ENCODE measurements at places on chromosomes 1 and 21.

DNA sequence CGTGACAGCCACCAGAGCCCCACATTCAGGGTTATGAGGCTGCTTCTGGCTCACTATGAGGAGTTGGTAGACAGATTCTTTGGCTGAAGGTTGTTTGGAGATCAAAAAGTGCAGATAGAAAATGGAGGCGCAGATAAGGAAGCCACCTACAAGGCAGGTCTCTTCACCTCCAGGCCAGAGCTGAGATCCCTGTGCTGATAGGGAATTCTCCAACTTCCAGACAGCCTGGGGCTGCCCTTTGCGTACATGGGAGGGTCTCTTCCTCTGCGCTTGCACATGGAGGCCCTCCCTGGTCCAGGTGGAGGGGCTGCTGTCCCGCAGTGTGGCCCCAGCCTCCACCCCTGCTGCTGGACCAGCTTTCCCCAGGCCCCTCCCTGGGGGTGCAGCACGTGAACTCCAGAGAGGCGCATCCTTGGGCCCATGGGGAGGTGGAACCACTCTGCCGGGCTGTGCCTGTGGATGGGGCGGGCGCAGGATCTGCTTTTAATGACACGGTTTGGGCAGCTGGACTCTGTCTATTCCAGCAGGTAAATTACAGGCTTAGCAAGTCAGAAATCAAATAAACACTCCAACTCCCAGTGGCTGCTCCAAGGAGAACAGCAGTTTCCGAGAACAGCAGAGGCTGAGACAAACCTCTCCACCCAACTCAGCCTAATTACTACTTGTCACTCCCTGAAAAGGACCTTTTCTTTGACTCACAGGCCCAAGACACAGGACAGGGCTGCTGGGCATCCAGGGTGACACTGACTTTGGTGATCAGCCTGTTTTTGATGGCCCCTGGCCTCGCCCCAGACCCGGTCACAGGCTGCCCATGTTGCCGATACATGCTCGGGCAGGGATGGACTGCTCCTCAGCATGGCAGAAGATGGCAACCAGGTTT lies 12.4 kb downstream of the OXCT2 start:
- no peak for DNase-seq

GRCh38 chr1:115347282-115347681 lies 9.2 kb upstream of the NGF start:
- no peak for DNase-seq

DNA sequence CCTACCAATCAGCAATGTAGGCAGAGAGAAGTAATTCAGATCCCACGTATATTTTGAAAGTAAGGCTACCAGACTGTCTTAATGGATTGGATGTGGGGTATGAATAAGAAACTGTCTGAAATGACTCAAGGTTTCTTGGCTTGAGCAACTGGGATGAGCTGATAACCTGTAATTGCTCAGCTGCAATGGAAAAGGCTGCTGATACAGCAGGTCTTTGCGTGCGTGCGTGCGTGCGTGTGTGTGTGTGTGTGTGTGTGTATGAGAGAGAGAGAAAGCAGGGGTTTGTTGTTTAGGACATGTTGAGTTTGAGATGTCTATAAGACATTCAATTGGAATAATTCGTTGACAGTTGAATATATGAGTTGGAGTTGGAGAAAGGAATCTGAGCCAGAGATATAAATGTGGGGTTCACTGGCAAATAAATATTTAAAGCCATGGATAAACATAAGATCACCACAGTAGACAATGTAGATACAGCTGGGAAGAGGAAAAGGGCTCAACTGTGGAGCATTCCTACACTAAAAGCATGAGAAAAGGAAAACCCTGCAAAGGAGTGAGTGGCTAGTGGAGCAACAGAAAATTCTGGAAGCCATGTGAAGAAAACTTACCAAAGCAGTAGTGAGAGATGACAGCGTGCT lies 72.9 kb downstream of the UCHL5 start:
- no peak for DNase-seq

DNA sequence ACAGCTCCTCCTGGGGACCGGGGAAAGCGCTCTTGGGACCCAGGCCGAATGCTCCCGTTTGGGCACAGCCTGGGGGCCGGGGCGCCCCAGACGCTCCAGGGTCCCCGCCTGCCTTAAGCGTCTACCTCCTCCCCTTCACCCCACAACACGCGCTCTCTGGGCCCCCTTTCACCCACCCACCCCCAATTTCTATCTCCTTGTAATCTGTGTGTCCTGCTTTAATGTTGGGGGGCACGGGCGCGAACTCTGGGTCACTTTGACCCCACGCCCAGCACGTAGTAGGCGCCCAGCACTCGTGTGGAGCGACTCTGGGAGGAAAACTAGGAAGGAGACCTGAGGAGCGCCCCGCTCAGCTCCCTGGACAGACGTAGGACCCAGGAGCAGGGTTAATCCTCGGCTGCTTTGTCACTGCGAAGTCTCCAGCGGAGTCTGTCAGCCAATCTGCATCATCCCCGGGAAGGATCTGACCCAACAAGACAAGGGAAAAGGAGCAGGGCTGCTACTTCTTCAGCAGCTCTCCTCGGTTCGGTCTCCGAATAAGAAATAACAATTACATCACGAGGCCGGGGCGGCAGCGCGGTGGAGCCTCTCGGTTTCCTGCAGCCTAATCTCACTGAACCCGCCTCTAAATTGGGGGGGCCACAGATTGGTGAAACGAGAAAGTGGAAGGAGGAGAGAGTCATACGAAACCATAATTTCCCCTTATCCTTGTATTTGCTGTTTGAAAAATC lies 757 bp upstream of the NRIP1 start:
- no peak for DNase-seq

DNA sequence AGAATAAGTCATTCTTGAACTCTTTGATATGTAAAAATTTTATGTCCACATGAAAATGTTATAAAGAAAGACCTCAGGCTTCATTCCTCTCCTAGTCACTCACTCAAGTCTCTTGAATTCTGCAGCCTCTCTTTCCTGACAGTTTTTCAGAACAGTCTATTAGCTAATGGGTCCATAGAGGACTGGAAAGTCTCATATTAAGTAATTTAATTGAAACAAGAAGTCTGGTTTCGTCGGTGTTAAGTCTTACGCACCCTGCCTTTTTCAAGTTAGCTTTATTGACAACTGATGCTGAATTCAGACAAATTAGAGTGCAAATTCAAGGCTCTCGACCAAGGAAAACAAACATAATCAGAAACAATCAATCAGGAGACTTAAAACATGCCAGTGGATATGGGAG lies 105.8 kb downstream of the GREM2 start:
- no peak for DNase-seq

DNA sequence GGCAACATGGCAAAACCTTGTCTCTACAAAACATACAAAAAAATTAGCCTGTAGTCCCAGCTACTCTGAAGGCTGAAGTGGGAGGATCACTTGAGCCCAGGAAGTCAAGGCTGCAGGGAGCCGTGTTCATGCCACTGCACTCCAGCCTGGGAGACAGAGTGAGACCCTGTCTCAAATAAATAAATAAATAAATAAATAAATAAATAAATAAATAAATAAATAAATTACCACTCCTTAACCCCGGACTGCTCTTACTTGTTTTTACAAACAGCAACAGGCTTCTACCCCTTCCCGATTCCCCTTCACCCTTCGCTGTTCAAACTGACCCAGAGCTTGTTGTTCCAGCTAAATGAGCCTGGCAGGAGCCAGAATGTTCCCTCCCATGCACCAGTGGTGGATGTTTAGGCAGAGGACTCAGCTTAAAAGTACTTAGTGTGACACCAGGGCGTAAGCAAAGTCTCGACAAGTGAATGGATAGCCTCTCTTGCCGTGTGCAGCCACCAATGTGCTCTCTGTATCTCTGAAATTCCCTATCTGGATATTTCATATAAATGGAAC lies 21.5 kb upstream of the PADI3 start:
- DNase-seq, result no peak

- DNase-seq, result no peak
Measured at GRCh38 chr1:59043796-59044195, 253.1 kb upstream of the FGGY start.

GRCh38 chr1:176243746-176244145 lies 36.7 kb upstream of the COP1 start:
- no peak for DNase-seq

DNA sequence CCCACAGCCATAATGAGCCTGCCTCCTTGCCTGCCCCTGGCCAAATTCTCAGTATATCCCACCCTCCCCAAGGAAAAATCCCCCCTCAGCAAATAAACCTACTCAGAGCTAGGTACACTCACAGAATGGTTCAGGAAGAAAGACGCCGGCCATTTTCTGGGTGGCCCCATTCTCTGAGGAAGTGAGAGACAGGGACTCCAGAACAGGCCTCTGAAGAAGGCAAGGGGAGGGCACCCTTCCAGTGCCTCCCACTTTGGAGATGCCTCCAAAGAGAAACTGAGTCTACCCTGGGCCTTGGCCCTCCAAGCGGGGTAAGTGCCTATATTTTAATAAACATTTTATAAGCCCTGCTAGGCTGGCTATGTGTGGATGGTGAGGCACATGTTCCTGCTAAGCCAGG lies 2.3 kb downstream of the PACC1 start:
- DNase-seq, result no peak

DNA sequence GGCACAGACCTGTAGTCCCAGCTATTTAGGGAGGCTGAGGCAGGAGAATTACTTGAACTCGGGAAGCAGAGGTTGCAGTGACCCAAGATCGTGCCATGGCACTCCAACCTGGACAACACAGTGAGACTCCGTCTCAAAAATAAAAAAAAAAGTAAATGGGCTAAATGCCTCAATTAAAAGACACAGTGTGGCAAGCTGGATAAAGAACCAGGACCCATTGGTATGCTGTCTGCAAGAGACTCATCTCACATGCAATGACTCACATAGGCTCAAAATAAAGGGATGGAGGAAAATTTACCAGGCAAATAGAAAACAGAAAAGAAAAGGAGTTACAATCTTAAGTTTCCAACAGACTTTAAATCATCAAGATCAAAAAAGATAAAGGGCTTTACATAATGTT lies 40.3 kb downstream of the ACBD6 start:
- DNase-seq, result no peak

GRCh38 chr1:26285366-26286063 lies 5.6 kb downstream of the SH3BGRL3 start:
- DNase-seq, result peak; percentile 3

GRCh38 chr1:192696082-192696481 lies 60.1 kb downstream of the RGS13 start:
- DNase-seq, result no peak

DNA sequence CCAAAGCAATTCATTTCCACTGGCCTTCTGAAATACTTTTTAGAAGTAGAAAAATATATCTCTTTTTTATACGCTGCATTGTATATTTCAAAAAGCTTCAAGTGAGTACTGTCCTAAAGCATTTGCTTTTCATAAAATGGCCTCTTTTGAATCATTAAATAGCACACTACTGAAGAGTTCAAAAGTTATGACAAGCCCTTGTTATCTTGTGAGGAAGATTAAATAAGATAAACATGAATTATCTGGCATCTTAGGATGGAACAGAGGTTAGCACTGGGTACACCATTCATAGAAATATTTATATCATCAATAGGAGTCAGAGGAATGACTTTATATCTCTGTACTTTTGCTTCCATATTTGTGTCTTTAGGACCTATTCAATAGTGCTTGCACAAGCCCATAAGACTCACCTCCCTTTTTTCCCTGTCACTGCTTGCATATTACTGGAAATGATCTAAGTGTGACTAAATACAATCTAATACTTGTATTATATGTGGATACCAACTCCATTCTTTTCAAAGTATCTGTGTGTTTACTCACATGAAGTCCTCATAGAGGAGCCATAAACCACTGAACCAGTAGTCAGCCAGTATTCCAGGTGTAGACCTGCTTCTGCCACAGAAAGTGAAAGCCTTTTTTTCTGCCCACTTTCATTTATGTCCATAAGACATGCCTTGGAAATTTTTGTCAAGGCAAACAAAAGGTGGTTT lies 274.2 kb upstream of the C1orf105 start:
- DNase-seq, result no peak

- no peak for DNase-seq
Measured at GRCh38 chr1:100441651-100442050, 89.3 kb downstream of the CDC14A start.

DNA sequence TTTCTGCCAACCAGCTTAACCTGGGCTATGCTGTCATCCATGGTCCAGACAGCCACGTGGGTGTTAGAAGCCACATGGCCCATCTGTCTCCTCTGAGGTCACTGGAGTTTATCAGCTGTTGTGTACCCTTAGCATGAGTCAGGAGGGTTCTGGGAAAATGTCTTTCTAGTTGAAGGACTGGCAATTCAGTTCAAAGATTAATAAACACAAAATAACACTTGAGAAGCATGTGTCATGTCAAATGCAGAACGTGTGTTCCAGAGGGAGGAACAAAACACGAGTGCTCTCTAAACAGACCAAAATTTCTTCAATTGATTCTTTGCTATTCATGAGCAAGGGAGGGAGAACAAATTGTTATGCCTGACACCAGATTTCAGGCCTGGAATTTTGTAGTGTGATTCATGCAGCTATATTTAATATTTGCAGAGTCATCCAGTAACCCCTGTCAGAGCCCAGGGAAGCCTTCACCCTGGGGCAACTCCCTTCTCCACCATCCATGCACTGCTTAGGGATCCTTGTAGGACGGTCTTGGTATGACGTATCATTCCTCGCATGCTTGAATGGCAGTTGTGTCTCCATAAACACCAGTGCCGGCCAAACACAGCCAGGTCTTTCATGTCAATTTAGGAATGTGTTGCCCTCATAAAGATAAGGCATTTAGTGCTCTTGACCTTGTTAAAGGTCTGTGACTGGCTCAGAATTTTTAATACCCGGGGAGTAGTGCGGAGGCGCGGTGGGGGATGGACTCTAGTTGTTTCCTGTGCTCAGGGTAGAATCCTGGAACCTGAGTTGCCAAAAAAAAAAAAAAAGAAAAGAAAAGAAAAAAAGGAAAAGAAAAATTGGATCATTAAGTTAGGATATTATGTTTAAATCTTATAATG lies 27.7 kb upstream of the DYRK1A start:
- no peak for DNase-seq

DNA sequence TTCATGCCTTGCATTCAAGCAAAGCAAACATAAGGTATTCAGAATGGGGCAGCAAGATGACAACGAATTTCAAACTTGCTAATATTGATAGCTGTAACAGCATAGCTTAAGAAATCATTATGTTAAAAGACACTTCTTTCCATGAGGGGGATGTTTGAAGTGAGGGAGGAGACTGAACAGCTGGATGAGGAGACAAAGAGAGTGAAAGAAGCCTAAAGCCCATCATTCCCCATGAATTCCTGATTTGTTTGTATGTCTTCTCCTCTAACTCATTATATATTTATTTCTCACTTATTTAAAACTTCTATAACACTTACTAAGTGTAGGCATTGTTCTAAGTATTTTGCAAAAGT lies 125.2 kb upstream of the PBX1 start:
- no peak for DNase-seq

DNA sequence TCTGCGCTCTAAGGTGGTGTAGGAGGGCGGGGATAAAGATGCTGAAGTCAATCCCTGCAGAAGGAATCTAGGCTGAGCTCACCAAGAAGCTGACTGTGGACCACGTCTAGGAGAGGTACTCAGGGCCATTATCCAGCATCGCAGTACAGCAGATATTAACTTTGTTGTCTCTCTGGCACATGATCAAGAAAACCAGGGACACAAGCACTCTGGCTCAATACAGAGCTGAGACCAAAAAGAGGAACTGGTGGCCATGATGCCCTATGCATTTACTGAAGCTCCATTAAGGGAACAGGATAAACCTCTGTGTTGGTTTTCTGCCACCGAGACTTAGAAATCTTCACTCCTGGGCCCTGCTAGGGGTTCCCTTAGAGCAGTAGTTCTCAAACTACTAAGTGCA lies 38.0 kb upstream of the ANGPTL7 start:
- DNase-seq, result no peak
